ENCODE measurements at places on chromosomes 3 and 15.

DNA sequence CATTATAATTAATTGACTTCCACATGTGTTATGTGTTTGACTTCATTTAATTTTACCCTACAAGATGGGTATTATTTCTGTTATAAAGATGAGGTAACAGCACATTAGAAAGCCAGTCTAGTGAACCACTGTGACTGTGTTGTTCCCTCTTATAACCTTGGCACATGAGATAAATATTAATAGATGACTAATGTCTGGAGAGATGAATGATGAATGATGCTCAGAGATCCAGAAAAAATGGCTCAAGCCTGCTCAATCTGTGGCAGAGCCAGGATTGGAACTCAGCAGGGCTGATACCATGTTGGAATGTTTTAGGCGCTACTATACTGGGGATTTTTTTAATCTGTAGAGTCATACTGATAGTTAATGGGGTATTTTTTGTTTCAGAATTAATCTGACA, 118.8 kb upstream of the PTX3 start:
- DNase-seq = no peak

- no peak for DNase-seq
Observed at GRCh38 chr15:94162939-94163338, 68.4 kb upstream of the MCTP2 start.

DNA sequence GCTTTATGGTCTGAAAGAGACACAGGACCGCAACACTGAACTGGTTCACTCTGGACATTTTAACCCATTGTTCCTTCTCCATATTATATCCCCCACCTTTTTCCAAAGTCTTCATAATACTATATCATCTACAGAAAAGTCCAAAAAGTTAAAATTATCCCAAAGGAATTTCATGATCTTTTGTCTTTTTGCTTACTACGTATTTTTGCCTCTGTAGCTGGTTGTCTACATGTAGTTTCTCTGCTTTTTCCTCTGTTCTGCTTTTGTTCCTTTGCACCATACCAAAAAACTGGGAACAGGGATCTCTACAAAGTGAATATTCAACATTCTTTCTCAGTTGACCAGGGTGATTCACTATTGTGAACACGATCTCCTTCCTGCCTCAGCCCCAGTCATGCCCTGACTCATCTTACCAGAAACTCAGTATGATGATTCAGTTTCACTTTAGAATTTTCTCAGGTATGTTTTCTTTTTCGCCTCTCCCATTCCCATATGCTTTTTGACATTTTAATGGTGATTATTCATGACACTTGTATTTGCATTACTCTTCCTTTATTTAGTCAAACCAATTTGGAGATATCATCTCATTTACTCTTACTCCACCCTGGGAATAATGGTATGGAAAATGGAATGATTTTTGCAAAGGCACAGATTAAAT, 14.5 kb downstream of the EMC4 start:
- no peak for DNase-seq

DNA sequence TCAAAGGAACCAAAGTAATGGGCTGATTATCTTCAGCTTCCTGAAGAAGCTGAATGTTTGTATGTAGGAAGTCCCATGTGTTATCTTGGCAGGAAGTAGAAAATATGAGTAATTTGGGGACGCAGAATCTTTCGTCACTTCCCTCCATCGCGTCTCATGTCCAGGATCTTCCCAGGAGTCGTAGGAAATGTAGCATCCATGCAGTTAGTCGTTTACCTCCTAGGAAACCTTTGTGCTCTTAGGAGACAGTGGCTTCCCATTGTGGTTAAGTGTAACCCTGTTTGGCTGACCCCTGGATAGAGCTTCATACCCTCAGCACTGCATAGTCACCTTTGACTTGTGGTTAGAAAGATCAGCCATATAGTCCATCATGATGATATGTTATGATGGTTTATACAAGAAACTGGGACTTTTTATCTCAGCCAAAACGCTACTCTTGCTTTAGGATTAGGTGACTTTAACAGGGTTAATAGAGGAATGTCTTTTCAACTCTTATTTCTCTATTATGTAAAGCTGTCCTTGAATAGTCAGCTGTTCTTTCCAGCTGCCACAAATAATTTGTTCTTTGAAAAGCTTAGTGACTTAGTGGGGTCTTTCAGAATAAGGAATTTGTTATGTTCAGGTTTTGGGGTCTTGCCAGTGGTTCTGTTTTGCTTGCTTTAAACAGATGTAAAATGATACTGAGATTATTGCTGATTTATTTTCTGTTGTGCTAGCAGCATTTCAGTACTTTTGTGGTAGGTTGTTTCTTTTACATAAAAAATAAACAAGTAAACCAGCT, 92.2 kb downstream of the KLHL25 start:
- DNase-seq = no peak

GRCh38 chr3:101513419-101513986, 491 bp upstream of the SENP7 start:
- DNase-seq = no peak

- DNase-seq = no peak
Observed at GRCh38 chr3:149596134-149596770, 61.6 kb downstream of the WWTR1 start.

DNA sequence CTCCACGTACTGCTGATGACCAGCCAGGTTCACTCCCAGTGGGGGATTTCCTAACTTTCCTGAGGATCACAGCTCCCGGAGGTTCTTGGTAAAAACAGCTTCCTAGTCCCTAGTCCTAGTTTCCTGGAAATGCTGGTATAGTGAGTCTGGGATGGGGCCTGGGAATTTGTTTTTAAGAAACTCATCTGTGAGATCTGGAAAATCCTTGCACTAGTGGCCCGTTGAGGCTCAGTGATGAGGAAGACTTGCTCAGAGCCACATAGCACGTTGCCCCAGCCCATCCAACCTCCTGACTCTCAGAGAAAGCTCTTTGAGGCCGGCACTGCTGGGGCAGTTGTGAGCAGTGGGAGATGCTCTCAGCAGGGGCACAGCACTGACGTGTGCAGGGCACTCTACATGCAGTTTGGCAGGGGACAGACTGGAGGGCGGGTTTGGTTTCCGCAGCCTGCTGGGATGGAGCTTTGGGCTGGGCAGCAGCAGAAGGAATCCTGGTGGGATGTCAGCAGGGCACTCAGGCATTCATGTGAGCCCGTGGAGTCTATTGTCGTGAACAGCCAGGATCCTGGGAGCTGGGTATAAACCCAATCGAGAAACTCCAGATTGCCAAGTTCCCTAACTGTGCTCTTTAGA, 31.6 kb downstream of the SAXO2 start:
- DNase-seq = no peak

GRCh38 chr3:16319723-16320122, 54.7 kb downstream of the OXNAD1 start:
- DNase-seq = no peak

DNA sequence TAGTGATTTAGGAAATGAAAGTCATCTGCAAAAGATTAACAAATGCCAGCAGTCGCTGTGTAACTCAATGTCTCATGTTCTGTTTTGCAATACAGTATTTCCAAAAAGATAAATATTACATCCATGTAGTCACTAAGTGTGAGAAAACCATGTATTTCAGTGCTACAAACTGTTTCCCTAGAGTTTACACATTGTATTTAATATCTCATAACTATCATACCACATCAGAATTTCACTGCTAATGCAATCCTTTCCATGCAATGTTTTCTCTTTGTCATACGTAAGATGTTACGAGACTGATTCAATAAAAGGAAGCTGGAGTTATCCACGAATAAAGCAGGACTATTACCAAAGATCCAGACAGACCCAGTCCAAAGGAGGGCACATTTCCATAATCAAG, 269.4 kb downstream of the GBE1 start:
- DNase-seq = no peak

DNA sequence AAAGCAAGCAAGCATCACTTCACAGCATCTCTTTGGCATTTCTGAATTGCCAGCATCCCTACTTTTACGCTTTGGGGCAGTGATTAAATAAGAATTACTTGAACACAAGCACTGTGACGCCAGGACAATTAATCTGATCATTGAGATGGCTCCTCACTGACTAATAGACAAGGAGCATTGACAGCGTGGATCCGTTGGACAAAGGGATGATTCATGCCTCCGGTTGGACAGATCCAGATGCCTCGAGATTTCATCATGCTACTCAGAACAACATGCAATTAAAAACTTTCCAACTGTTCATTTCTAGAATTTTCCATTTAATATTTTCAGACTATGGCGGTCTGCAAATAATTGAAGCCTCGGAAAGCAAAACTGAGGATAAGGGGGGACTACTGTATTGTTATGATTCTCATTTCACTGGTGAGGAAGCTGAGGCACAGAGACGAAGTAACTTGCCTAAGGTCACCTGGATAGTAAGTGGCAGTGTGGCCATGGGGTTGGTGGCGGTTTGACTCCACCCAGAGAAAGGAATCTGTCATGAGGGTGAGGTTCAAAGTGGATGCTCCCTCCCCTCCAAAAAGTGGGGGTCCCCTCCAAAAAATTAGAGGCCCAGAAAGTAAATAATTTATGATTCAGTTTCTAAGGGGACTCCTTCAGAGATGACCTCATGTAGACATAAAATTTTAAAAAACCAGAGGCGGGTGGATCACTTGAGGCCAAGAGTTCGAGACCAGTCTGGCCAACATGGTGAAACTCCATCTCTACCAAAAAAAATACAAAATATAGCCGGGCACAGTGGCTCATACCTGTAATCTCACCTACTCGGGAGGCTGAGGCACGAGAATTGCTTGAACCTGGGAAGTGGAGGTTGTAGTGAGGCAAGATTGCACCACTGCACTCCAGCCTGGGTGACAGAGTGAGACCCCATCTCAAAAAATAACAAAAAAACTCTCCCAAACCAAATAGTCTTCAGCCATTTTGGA, 12.3 kb upstream of the PGPEP1L start:
- no peak for DNase-seq

- DNase-seq = no peak
Observed at GRCh38 chr15:25670025-25670554, 193.0 kb downstream of the ATP10A start.

DNA sequence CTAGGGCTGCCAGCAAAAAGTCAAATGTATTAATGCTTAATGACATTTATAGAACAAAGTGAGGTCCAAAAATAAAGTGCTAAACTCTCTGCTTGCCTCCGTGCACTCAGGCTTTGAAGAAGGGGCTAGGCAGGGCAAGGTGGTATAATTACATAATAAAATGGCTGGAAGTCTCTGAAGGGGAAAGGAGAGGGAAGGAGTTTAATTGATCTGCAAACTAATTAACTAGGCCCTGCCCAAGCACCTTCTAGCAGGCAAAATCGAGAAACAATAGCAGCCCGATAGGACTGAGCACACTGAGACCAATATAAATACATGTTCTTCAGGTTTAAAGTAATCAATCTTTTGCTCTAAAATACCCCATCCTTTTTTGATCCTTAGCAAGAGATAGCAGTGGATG, 13.0 kb downstream of the DIS3L start:
- no peak for DNase-seq

DNA sequence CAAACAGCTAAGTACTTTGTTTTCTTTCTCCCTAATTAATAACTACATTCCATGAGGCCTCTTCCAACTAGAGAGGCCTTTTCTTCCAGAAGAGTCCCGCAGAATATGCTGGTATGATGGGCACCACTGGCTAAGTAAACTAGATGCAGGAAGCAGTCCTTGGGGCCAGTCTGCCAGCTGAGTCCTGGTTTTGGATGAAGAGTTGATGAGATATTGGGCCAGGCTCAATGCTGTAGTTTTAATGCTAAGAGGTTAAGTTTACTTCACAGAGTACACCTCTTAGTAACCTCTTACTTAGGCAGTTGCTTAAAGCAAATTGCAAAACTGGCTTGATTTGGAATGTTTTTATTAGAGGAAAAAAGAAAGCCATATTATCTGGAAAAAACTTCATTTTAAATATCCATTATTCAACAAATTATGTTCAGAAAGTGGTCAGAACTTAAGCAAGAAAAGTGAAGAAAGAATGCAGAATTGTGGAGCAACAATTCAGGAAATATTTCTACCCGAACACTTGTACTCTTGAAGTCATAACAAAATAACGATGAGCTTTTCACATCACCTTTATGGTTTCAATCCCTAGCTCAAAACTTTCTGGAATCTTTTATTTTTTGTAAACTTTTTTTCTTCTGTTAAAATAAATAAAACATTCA, 178.4 kb upstream of the CDIN1 start:
- DNase-seq = no peak

GRCh38 chr3:52777959-52778805, 783 bp downstream of the ITIH1 start:
- no peak for DNase-seq

DNA sequence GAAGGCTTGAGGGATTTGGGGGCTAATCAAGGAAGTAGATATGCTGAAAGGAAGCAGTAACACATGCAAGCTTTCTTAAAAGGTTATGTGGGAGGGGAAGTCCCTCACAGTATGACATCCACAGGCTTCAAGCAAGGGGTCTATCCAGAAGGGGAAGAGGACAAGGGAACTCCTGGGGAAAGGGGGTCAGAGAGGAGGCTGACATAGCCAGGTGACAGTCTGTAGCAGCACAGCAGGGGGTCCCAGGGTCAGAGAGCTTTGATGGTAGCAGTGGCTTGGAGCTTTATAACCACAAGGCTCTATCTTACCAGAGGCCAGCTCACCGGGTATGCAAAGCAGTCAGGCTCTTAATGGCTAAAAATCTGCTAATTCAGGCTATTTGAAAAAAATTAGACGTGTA, 150.6 kb upstream of the NSMCE3 start:
- DNase-seq = no peak

GRCh38 chr3:58666683-58667082, at the start of gene FAM3D:
FAM3D (minus strand) TSS chr3:58666774; CDS start chr3:58655563, 11,211 bp downstream.
- DNase-seq = no peak

DNA sequence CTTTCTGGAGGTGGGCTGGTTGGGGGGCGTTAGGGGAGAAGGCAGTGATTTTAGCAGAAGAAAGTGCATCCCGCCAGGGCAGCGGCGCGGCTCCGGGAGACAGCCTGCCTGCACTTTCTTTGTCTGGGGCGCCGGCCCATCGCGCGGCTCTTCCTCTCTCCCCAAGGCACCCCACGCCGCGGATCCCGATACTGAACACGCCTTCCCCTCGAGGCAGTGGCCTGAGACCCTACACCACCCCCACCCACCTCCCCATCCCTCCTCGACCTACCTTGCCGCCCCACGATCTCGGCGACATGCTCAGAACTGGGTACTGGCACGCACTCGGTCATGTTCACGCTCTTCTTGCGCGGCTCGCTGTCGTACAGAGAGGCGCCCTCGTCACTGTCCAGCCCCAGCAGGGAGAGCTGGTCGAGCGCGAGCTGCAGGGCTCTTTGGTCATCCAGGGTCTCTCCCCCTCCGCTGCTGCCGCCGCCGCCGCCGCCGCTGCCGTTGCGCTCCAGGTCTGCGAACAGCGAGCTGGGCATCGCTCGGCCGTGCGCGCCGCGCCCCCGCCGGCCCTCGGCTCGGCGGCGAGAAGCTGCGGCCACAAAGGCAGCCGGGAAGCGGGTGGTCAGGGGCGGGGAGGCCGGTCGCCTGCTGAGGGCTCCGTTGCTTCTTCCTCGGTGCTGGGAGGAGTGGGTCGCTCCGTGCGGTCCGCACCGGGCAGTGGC, 483 bp downstream of the MEX3B start:
- DNase-seq = no peak
